ENCODE measurements at places on chromosomes 13 and 19.

- peak; percentile 79 for DNase-seq
These were observed 9.8 kb downstream of the PRX start for GRCh38 chr19:40403262-40403984.

GRCh38 chr13:94662274-94662945 is 49.9 kb downstream of the SOX21 start:
- no peak for DNase-seq

GRCh38 chr19:51808333-51808986 is 13.5 kb downstream of the FPR3 start:
- no peak for DNase-seq

- DNase-seq = no peak
These were observed 930 bp upstream of the PDE4C start for GRCh38 chr19:18226956-18227780.

- DNase-seq = peak; percentile 48
These were observed 95.7 kb downstream of the STK24 start for GRCh38 chr13:98480915-98481877.

DNA sequence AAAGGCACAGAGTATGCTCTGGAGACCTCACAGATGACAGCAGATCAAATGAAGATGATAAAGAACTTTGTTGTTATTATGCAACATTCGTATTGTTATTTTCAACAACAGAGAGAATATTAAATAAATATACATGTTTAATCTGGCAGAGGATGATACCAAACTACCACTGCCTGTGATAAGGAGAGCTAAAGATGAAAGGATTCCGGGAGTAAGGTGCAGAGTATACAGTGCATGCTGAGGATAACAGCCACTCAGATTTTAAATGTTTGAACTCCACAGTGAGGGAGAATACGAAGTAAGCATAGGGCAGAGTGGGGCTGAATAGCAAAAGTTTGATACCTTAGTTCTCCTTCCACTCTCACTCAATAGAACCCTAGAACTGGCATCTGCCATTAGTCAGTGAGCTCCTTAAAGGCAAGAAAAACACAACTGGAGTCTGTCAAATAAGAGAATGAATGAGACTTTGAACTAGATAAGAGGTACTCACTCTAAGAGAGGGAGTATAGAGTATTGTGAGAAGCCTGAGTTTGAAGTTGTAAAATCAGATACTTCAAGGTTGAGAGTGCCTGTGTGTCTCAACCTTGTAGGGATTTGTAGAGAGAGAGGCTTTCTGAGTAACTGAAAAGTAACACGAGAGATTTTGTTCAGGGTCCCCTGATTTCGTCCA is 78.5 kb downstream of the STARD13 start:
- no peak for DNase-seq

DNA sequence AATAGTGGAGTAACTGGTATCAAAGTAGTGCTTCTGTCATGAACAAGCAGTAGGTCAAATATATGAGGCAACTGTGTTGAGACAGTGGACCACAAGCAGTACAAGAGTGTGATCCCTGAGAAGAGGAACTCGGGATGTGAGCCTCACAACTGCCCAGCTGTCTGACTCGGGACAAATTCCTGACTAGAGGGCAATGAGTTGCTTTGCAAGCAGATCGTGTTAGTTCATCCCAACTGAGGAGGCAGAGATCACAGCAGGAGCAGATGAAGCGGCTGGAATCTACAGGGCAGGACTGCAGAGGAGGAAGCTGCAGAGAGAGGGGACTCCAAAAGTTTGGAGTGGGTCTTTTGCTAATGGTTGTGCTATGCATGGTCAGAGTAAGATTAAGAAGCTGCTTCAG is 741.1 kb downstream of the DIAPH3 start:
- DNase-seq = no peak

DNA sequence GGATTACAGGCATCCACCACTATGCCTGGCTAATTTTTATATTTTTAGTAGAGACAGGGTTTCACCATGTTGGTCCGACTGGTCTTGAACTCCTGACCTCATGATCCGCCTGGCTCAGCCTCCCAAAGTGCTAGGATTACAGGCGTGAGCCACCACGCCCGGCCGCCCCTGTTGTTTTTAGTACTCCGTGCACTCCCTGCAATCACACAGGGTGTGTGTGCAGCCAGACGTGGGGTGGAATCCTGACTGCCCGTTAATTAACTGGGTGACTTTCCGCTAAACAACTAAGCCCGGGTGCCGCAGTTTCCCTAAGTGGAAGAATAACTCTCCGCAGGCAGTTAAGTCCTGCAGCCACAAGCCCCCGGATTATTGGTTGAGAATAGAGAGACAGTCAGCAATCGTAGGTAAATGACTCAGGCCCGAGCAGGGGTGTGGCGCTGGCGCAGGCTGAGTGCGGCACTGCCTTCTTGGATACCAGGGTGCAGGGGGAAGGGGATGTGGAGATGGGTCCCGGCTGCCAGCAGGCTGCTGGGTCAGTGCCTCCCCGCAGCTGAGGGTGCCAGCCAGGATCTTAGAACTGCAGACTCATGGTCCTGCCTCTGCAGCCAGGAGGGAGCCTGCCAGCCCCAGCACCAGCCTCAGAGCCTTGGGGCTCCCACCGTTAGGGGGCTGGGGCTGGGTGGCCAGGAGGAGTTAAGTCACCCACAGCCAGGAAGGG is 6.1 kb upstream of the FXYD3 start:
- no peak for DNase-seq

GRCh38 chr19:1248139-1248785 is at the start of gene MIDN:
MIDN (plus strand) TSS chr19:1248583; CDS start chr19:1250297, 1,714 bp downstream.
- peak; percentile 69 for DNase-seq

- DNase-seq = peak; percentile 83
These were observed 2.5 kb downstream of the LDLR start for GRCh38 chr19:11091703-11092153.

DNA sequence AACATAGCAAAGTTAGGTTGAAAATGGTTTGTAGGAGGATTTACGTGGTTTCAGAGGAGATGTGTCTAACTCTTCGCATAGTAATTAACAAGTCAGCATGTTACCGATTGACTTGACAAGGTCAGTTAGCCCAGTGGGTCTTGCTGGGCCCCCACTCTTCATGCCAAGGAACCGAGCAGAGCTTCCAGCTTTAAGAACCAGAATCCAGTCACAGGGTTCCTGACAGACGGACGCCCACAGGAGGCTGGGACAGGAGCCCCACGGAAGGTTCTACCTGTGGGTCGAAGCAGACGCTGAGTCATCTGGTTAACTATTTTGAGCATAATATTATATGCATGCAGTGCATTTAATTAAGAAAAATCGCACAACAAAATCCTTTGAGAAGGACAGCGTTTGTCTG is 3.5 kb downstream of the TMEM255B start:
- DNase-seq = no peak

DNA sequence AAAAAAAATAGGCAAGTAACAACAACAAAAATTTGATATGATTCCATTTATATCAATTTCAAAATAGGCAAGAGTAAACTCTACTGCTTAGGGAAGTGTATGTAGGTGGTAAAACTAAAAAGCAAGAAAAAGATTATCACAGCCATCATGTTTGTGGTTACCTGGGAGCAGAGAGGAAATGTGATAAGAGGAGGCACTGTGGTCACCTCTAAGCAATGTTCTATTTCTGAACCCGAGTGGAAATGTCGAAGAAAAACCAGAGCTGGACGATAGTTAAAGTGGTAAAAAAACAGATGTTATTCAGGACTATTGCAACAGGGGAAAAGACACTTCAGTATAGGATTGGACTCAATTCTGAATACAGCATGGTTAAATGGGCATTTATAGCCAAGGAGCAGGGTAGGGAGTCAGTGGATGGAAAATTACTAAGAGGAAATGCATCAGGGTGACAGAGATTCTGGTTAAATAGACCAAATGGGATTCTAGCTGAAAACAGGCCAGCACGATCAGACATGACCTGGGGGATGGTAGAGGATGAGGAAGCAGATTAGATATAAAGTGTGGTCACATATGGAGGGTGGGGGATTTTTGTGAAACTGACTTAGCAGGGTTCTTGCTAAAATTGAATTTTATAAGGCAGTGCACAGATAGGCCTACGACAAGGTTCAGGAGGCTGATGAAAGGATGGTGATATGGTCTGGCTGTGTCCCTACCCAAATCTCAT is 6.0 kb upstream of the TEX30 start:
- peak; percentile 26 for DNase-seq

All from CD4-positive, alpha-beta T cell treated with Interleukin-15 for 4 hours (primary cell).